ENCODE measurements at places on chromosomes 3 and 15.

DNA sequence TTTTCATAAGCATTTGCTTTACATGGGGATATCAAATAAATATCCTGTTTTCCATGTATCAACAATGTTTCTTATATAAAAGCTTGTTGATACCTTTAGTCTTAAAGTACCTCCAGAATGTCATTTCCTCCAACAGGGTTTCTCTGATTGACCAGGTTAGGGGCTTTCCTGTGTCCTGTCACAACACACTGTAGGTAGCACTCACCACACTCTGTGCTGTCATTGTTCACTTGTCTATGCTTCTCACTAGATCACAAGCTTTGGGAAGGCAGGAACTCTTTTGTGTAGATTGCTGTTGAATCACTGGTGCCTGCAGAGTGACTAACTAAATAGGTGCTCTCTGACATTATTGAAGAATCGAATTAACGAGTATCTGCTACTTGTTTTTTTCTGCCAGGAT is 49.8 kb downstream of the USP50 start:
- DNase-seq = no peak

GRCh38 chr15:45884289-45884688 is 249.5 kb downstream of the SQOR start:
- DNase-seq = no peak

- peak; percentile 76 for DNase-seq
Measured at GRCh38 chr3:53243165-53243564, 12.7 kb downstream of the TKT start.

DNA sequence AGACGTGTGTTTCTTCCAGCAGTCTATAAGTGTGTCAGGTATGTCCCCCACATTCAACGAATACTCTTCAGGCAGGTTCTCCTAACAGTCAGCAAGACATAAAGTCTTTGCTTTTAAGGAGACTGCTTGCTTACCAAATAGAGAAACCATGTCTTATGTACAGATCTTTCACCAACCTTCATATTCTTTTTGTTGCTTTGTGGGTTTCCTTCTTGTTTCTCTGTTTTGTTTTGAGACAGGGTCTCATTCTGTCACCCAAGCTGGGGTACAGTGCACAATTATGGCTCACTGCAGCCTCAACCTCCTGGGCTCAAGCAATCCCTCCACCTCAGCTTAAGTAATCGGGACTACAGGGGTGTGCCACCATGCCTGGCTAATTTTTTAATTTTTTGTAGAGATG is 14.3 kb downstream of the DYNC1LI1 start:
- no peak for DNase-seq

GRCh38 chr3:183188895-183189462 is 26.4 kb upstream of the LAMP3 start:
- DNase-seq = peak; percentile 39

DNA sequence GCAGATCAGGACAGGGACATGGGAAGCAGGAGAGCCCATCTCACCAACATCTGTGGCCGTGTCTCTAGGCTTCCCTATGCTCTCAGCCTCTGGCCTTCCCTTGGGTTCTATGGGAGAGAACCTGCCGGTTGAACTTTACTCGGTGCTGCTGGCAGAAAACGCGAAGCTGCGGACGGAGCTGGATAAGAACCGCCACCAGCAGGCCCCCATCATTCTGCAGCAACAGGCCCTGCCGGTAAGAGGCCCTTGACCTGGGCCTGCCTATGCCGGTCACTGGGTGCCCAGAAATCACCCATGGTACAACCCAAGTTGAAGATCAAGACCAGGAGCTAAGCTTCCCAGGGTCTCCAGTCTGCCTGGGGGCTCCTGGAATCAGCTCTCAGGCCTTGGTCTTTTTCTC is 34.8 kb downstream of the CYP11A1 start:
- DNase-seq = no peak

DNA sequence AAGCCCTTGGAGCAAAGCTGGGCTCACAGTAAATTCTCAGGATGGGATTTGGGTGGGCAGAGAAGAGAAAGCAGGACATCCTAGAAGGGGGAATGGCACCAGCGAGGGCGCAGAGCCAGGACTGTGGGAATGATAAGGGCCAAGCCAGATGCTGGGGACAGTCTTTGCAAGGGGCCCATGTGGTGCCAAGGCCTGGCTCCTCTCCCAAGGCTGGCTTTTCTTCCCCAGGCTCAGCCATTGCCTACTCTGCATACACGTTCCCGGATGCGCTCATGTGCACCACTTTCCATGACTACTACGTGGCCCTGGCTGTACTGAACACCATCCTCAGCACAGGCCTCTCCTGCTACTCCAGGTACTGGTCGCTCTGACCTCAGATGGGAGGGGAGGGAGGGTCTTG is 24.7 kb upstream of the KIF23 start:
- peak; percentile 82 for DNase-seq

Measured in adrenal gland (tissue), 19 donors.